ENCODE measurements at places on chromosomes 5 and 9.
A peak's percentile ranks its signal among the peaks of the same experiment; 100 is the strongest.

DNA sequence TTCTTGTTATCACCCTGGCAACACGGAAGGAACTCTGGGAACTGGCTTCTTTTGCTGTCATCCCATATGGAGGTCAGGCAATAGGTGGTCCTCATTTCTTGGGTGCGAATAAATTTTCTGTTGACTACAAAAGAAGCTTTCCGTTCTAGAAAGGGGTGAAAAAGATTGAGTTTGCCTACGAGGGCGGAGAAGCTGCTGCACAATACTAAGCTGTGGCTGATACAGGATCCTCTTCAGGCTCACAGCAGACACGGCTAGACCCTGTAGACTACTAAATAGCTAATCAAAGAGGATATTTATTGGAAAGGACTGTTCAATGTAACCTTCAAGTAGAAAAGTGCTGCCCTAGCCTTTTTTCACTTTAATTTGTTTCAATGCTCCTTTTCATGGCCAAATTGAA, 58.1 kb downstream of the TJP2 start:
- no peak for DNase-seq

DNA sequence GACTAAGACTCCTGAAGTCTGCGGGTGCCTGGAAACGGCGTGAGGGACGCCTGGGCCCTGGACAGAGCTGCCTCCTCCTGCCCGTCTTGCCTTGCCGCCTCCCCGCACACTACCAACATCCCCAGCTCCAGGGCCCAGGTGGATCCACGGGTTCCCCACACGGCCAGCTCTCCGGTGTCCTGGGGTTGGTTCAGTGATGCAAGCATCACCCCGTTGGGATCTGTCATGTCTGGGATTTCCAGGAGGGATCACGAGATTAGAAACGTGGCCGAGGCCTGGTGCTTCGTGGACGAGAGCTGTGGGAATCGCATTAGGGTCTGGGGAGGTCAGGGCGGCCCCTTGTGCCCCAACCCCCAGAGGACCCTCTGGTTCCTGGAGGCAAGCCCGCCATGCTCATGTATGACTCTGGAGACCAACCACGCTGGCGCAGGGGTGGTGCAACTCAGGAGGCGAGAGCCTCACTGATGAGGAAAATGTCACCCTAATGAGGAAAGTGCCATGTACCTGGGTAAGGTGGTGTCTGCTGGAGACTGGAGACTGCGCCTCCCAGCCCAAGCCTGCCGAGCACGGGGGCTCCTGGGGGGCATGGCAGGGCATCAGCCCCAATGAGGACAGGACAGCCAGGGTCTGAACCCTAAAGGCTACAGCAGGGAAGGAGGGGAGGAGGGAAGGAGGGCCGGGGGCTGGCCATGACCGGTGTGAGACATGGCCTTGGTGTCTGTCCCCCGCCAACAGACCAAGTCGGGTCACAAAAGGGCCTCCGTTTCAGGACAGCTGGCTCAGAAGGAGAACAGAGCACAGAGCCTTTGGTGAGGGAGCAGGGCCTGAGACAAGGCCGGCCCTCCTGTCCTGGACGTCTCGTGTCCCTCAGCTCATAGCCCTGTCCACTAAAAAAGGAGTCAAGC, 31.9 kb upstream of the SLC6A19 start:
- no peak for DNase-seq

DNA sequence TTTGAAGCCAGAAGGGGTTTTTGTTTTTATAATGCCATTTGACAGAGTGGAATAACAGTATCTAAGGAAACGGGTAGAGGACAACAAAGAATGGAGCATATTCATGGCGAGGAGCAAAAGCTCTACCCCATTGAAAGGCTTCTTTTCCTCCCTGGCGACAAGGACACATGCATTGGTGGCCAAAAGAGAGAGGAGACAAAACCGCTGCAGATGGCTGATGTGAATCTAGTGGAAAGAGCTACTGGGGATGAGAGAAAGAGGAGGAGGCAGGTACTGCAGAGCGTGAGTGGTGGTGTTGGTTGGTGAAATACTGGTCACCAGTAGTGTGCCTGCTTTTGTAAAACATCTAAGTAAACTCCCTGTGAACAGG, 491 bp downstream of the APC start:
- peak; percentile 17 for DNase-seq

GRCh38 chr5:55063220-55063863, 39.1 kb upstream of the GZMA start:
- peak; percentile 13 for DNase-seq

- no peak for DNase-seq
Measured at GRCh38 chr9:3299872-3300271, 225.9 kb downstream of the RFX3 start.

DNA sequence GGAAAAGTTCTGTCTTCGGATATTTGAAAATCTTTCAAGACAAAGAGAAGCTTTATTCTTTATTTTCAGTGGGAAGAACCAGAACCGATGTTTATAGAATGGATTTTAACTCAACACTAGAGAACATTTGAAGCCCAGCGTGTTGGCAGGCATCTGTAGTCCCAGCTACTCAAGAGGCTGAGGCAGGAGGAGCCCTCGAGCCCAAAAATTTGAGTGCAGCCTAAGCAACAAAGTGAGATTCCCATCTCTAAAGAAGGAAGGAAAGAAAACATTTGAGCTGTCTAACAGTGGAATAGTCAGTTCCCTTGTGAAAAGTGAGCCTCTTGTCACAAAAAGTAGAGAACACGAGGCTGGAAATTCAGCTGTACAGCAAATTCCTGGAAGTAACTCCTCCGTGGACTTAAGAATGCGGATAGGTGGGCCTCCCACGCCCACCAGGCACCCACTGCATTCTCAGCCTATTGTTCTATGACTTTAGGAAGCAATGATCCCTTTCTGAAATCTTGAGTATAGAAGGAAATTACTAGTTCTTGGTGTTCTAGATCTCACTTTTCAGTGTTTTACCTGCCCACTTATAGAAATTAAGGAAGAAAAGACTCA, 2.3 kb upstream of the PTPDC1 start:
- no peak for DNase-seq

DNA sequence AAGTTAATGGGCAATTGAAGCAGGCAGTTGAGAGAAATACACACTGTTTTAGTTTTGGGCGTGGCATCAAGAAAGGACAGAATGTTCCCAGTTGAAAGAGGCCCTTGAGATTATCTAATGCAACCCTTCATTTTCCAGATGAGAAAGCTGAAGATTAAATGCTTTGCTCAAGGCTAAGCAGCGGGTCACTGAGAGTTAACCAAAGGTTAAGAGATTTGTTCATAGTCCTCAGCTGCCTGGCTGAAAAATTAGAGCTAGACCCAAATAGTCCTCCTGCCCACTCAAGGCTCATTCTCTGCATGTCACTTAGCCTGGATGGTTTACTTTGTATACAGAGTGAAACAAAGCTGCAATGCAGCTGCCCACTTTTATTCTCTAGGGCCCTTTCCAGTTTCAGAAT, 46.7 kb upstream of the MAMDC2 start:
- no peak for DNase-seq
